ENCODE measurements at places on chromosomes 5 and 9.

DNA sequence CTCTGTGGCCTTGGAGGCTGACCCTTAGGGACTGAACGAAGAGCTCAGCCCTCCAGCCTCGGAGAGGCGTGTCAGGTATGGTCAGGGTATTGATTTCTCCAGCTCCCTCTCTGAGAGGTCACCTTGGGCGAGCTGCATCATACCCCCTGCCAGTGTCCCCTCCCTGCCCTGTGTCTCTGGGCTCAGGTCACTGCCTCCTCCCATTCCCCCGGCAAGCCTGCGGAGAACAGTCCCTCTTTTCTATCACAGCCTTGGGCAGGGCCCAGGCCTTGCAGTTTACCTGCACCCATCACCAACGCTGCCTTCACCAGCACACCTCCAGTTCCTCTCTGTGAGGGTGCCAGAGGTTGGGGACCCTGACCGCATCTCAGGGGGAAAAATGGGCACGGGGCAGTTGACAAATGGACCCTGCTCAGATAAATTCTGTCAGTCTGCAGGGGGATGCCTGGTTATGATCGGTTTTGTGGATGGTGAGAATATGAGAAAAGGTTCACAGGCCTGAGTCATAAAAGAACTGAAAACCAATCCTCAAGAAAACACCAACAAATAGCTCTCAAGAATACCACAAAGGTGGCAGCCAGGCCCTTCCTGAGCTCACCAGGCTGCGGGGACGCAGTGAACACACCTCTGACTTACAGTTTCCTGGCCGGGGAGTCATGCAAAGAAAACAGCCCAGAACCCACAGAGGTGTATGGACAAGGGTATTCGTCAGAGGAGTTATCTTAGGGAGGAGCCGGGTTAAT is 24.7 kb upstream of the RXRA start:
- no peak for DNase-seq

DNA sequence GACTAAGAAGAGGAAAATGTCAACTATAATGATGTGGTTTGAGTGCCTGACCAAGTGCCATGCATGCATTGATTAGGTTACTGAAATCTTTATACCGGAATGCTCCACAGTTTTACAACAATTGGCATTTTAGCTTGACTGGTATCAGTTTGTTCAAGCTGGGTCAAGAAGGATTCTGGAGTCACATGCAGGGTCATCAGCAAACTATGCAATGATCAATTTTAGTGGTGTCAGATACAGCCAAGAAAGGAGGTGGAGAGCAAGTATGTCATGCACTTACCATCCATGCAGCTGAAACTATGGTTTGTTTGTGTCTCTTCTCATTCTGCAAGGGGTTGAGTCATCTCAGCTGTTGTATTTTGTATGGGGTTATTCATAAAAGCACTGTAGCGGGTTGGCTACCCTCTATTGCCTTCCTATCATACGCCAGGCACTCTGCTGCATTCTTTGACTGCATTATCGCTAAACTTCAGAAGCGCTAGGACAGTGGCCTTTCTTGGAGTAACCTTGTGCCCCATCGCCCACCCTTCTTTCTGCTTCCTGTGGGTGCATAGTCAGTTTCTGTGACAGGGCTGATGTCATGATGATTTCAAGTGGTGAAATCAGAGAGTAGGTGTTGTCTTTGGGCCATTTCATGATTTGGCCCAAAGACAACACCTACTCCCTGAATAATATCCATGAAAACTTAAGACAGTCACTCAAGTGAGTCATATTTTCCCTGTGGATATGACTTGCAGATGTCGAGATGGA is 145.4 kb downstream of the MTX3 start:
- DNase-seq, result no peak

- no peak for DNase-seq
These were observed 20.4 kb upstream of the UBLCP1 start for GRCh38 chr5:159242656-159243055.

DNA sequence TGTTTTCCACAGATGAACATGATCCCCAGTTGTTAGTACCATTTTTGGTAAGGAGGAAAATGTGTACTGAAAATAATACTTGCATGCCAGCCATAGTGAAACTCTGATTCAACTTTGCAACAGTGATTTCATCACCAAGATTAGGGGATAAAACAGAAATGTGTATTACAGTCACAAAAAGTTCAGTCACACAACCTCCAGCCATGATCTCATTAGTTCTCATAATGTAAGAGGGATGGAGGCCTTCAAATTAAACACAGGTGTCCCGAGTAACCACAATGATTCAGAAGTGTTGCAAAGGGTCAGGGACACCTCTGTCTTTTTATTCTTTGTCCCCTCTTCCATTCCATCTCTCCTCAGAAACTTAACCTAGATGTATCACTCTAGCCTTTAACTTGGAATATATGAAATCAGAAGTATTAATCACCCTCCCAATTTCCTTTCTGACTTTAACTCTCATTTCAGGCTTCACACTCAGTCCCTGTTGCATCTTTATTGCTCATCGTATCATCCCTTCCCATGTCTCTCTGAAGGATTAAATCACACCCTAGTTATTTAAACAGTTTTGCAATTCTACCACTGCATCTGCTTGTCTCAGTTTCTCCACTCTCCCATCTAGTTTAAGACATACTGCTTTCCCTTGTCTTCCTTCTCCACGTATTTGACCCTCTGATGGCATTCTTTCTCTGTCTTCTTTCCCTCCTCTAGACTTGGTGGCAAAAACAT is 291.2 kb downstream of the ADAMTS6 start:
- DNase-seq, result no peak

DNA sequence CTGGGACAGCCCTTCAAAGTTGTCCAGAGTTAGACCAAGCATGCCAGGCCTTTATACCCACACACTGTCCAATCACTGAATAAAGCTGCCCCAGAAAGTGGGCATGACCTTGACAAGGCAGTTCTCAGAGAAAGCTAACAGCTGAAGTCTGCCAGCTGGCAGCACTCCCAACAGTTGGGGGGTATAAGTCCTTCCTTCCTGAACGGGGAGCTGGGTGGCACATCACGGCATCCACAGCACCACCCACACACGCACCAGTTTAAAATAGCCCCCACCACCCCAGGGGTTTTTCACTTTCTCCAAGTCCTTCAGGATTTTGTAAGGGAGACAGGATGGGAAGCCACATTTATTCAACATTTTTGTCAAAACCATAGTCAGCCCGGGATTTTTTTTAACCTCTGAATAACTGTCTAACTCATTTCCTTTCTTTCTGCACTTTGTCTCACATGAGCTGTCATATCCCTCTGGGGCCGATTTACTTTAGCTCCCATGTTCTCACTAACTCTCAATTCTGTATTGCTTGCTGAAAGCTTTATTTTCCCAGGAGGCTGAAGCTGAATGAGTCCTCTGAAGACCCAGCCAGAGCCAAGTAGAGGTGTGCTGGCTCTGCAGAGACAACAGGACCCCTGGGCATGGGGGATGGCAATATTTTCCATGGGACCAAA is 15.4 kb downstream of the FAM81B start:
- no peak for DNase-seq

- no peak for DNase-seq
These were observed 41.9 kb downstream of the MOCS2 start for GRCh38 chr5:53067641-53068040.

DNA sequence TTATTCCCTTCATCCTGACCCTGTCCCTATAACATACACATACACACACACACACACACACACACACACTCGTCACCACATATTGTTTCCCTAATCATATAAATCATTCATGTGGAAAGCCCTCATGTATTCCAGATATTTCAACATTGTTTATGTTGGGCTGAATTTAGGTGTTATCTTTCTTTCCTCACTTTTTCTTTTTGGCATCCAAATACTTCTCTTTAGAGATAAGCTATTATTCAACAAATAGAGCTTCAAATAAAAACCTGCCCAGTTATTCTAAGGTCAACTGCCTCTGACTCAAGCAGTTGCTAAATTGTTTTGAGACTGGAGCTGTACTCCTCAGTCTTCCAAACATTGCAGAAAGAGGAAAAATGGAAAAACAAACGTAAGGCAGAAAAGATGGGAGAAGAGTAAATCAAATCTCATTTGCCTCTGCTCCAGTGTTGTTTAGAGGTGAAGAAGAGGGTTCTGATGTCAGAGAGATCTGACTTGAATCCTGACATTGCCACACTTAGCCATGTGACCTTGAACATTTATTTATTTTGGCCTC is 215.7 kb downstream of the GAS1 start:
- no peak for DNase-seq

Measured in Panc1 (cell line).